ENCODE measurements at places on chromosomes 16 and 17.

- DNase-seq, result peak; percentile 73
Observed at GRCh38 chr16:88566158-88566557, 4.0 kb upstream of the ZC3H18 start.

DNA sequence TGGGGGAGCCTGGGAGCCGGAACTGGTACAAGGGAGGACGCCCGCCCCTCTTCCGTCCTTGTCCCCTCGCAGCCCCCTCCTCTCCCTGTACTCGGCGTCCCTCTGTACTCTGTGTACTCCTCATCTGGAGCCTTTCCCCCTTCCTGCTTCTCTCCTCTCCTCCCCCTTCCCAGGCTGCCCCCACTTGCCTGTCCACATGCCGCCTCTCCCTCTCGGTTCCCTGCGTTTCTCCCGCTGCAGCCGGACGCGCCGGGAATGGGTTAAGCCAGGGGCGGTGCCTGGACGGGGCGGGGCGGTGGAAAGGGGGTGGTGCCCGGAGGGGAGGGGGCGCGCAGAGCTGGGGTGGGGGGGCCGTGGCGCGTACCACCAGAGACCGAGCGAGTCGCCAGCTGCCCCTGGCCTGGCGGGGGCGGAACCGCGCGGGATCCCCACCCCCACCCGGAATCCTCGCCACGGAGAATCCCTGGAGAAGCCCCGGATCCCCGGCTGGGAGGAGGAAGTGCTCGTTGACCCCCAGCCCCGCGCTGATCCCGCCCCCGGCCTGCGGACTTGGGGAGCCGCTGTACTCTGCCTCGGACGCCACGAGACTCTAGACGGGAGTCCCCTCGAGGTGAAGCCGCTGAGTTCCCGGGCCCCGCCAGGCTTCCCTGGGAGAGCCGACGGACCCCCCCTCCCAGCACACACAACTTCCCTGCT lies 22.6 kb downstream of the GJD3 start:
- DNase-seq, result peak; percentile 77

DNA sequence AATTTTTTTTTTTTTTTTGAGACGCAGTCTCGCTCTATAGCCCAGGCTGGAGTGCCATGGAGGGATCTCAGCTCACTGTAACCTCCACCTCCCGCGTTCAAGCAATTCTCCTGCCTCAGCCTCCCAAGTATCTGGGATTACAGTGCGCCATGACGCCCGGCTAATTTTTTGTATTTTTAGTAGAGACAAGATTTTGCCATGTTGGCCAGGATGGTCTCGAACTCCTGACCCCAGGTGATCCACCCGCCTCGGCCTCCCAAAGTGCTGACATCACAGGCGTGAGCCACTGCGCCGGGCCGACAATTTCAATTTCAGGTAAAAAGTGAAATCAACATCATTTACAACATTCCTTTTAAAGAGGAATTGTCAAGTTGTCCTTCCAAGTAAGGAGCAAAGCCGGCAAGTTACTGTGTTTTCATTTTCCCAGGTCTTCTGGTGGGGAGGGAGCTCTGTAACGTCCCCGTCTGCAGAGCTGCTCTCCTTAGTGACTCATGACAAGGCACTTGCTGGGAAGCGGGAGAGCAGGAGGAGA lies 873 bp downstream of the NPLOC4 start:
- no peak for DNase-seq

DNA sequence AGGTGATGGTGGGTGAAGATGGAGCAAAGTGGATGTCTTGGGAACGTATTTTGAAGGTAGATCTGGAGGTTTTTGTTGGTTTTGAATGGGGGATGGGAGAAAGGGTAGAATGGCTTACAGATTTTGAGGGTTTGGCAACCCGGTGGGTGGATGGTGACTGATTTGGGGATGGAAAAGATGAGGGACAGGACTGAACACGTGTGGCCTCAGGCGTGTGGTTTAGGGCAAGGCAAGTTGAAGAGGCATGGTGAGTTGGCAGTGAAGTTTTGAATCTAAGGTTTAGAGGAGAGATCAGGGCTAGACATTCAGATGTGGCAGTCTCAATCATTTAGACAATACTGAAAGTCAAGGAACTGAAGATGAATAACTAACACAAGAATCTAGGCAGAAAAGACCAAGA lies 5.0 kb upstream of the DCTPP1 start:
- DNase-seq, result no peak

DNA sequence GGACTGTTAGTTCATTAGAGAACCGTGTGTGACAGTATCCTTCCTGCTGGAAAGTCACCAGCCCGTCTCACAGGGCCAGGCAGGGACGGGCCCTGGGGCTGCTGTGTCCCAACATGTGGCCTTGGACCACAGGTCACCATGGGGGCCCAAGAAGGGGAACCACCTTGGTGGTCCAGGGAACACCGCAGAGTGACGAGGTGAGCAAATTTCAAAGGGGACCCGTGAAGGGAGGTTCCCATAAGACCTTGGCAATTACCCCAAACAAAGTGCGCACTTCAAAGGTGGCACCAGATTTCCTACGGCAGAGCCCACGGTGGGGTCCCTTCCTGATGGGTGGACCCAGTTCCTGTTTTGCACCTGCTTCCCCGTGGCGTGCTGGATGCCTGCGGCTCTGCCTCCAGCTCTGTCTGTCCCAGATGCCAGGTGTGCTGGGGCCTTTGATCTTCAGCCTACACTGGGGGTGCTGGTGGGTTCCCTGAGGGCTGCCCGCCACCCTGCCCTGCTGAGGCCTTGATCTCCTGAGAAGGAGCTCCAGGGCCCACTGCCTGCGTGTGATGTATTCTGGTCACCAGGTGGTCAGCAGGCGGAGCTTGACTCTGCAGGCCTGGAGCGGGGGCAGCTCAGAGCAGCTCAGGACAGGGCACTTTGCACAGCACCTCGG lies 27.0 kb downstream of the SLC7A5 start:
- DNase-seq, result no peak

DNA sequence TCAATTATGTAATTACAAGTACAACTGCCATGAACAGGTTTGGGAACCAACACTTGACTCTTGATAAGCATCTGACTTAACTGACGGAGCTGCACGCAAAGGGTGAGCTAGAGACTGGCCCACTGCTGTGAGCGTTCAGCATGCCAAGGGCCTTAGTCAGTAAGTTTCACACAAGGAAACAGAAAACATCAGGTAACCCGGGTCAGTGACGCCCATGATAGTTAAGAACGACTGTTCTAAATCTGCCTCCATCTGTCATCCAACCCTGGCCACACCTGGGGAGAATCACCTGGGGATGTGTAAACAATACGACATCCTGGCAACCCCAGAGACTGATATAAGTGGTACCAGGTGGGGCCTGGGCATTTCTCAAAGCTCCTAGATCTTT lies 12.3 kb downstream of the SMIM5 start:
- DNase-seq, result peak; percentile 50

DNA sequence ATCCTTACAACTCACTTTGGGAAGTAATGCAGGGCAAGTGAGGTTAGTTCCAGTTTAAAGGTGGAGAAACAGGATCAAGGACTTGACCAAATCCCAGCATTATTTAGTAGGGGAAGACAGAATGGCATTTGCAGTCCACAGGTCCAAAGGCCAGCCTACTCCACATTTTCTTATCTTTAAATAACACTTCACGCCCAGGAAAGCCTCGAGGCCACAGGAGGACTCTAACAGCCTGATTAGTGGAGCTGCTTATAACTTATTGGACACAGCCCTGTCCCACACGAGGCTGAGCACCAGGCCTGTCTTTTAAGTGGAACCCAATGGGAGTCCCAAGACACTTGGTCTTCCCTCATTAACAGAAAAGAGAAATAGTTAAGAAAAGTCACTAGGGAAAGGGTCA lies 12.1 kb upstream of the HYDIN start:
- DNase-seq, result no peak

DNA sequence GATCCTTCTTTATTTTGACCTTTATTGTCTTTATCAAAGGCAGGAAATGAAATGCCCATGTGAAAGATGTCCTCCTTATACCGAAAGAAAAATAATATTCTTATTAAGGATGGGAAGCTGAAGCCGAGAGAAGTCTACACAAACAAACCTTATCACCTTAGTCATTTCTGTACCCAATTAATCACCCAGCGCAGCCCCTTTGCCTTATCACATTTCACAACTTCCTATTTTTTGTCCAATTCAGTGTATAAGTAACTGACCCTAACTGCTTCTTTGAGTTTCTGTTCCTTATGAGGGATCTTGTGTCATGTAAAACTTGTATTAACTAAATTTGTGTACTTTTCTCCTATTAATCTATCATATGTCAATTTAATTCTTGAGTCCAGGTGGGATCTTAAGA lies 16.4 kb upstream of the CCL23 start:
- no peak for DNase-seq

DNA sequence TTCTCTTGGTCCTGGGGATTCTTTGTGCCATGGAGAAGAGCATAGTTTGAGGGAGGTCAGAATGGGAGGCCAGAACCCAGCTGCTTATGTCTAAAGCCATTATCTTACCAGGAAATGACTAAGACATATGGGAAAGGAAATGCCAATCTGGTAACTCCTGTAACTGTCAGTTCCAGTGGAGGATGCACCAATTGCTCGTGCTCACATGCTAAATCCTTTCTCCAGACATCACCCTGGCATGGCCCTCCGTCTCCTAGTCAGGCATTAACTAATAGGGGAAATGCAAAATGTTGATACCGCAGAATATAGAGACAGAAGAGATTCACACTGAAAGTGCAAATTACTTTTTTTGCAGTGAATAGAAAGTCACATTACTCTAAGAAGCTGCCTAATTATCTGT lies 255.6 kb upstream of the HSBP1 start:
- peak; percentile 61 for DNase-seq

DNA sequence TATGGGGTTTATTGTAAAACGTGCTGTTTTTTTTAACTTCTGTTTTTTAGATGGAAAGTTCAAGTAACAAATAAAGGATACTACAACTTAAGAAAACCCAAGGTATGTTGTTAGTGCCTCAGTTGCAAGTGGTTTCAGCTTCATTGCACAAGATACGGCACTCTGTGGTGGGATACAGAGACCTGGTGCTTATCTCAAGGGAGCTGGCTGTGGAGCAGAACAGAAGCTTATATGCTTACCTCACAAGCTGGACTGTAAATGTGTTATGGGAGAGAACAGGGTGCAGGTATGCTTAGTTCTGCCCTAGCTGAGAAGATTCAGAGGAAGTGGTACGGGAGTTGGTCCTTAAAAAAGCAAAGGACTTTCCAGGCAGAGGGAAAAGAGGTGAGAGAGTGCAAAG lies 15.2 kb downstream of the DGKE start:
- DNase-seq, result no peak

DNA sequence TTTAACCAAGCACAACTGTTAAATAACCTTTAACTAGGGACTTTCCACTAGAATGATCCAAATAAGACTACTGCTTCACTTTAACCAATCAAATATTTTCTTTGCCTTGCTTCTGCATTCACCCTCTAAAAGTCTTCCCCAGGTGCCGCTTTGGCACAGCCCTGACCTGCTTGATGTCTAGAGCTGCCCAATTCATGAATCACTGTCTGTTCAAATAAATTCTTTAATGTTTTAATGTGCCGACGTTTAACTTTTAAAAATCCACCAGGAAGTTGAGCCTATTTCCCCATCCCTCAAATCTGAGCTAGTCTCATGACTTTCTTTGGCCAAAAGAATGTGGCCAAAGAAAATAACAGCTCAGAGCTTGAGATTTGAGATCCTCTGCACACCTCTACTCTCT lies 277.8 kb upstream of the SOX9 start:
- DNase-seq, result no peak

DNA sequence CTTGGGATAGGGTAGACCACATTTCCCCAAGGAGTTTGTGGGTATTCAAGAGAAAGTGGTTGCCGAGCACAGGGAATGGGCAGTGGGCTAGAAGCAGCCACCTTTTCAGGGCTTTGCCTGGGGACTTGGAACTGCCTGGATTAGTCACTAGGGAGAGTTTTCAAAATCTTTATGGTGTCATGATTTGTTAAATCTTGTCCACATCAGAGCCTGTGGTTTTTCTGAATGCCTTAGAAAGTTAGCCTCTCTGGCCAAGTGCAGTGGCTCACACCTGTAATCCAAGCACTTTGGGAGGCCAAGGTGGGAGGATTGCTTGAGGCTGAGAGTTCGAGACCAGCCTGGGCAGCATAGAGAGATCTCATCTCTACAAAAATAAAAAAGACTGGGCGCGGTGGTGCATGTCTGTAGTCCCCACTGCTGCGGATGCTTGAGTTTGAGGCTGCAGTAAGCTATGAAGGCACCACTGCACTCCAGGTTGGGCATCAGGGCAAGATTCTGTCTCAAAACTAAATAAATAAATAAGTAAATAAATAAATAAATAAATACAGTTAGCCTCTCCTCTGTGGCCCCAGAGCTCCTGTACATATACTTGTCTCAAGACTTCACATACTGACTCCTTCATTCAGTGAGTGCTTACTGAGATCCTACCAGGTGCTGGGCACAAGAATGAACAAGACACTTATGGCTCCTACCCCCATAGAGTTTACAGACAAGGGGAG lies 76.3 kb upstream of the HNF1B start:
- DNase-seq, result no peak

GRCh38 chr16:57824888-57825287 lies 22.6 kb upstream of the KIFC3 start:
- DNase-seq, result no peak

- no peak for DNase-seq
Observed at GRCh38 chr17:50900383-50900892, 34.3 kb upstream of the TOB1 start.

- no peak for DNase-seq
Observed at GRCh38 chr16:48960830-48961229, 320.8 kb downstream of the CBLN1 start.

DNA sequence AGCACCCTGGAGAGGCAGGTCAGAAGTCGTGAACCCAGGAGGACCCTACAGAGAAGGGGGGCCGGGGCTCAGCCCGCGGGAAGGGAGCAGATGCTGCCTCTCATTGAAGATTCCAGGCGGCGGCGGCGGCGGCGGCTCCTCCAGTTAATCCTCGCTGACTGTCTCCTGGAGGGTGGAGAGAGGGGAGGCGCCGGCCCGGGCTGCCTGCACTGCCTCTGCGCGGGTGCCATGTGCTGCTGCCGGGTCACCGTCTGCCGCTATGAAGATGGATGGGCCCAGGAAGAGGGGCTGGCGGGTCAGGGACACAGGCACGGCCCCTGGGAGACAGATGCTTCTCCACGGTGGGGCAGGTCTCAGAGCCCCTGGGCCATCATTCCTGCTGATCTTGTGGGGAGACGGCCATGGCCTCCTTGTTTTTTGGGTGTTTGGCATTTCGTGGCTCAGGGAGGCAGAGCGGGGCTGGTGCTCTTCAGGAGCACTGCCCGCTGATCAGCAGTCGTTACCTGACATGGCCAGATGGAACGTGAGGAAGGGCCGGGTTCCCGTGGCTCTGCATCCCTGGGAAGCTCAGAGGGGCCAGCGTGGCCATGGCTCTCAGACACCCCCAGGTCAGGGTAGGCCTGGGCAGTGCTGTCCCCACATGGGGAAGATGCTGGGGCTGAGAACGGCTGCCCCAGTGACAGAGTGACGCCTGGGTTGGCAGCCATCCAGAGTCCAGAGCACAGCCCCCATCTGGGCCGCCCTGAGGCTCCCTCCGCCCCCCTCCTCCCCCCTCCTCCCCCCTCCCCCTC lies 36.1 kb downstream of the GINS2 start:
- DNase-seq, result peak; percentile 66
